ENCODE measurements at places on chromosomes 7 and 10.

GRCh38 chr10:110918643-110919348 lies at the start of gene BBIP1:
Gene BBIP1 (minus strand): TSS chr10:110919180. CDS start chr10:110918157, 1,023 bp downstream.
- DNase-seq = peak; percentile 31

- no peak for DNase-seq
Measured at GRCh38 chr7:32227746-32228145, 157.5 kb upstream of the PDE1C start.

GRCh38 chr10:119315128-119316001 lies 108.0 kb downstream of the GRK5 start:
- DNase-seq = peak; percentile 66

DNA sequence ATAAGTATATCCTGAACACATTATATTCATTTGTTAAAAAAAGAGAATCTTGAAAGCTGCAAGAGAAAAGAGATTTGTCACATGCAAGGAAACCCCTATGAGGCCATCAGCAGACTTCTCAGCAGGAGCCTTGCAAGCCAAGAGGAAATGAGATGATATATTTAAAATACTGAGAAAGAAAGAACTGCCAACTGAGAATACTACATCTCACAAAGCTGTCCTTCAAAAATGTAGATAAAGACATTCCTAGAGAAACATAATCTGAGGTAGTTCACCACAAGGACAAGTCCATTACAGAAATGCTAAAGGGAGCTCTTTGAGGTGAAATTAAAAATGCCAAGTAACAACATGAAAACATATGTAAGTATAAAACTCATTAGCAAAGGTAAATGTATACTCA lies 224.4 kb upstream of the MBL2 start:
- no peak for DNase-seq

DNA sequence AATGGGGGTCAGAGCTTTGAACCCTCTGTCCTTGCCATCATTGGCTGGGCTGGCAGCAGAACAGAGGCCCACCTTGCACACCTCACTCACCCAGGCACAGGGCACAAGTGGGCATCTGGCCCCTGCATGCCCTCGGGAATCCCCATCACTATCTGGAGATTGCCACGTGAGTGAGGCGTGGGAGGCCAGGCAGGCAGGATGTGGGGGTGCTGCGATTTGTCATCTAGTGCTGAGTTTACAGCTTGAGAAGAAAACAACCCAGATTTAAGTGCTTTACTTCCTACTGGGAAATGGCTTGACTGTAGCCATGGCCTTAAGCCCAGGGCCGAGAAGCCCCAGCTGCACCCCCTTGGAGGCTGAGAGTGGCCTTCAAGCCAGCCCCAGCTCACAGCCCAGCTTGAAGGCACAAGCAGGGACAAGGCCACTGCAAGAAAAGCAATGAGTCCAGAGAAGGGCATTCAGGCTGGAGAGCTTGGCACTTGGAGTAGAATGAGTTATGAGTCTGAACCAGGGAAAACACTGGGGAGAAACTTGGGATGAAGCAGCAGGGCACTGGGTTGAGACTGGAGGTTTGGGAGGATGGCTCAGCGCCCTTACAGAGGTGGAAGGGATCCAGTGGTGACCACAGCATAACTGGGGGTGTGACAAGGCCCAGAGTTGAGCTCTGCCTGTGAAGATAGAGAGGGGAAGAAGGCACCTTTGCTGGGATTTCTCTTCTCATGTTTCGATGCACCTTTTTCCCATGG lies 123.0 kb downstream of the CXCL12 start:
- no peak for DNase-seq

GRCh38 chr7:65475734-65476319 lies 102.2 kb downstream of the ZNF92 start:
- no peak for DNase-seq

GRCh38 chr7:106255246-106255645 lies 29.5 kb downstream of the NAMPT start:
- no peak for DNase-seq

DNA sequence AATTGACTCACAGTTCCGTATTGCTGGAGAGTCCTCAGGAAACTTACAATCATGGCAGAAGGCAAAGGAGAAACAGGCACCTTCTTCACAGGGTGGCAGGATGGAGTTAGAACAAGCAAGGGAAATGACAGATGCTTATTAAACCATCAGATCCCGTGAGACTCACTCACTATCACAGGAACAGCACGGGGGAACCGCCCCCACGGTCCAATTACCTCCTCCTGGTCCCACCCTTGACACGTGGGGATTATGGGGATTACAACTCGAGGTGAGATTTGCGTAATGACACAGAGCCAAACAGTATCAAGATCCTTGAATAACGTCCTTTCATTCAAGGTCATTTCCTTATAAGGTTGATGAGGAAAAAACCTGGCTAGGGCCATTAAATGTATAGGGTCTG lies 176.6 kb downstream of the TPK1 start:
- no peak for DNase-seq

GRCh38 chr10:89035461-89035860 lies 44.9 kb downstream of the FAS start:
- DNase-seq = no peak

GRCh38 chr10:102152545-102152890 lies 329 bp downstream of the NOLC1 start:
- no peak for DNase-seq

GRCh38 chr10:62796896-62797295 lies 7.6 kb upstream of the ADO start:
- no peak for DNase-seq

GRCh38 chr7:20290505-20291111 lies 40.1 kb upstream of the ITGB8 start:
- DNase-seq = no peak

DNA sequence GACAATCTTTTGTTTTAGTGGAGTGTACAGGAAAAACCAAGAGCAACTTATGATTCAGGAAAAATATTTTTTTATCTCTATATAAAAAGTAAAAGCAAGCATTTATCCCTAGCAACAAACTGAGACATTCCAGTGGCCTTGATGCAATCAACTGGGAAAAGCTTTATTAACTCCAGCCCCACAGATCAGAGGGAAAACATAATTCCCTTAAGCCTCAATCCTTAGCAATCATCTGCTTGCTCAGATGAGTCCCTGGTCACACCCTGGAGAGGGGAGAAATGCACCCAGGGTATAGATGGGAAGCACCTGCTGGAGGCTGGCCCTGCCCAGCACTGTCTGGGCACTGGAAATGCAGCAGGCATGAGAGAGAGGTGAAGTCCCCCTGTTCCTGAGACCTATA lies 636.6 kb downstream of the TNS3 start:
- DNase-seq = no peak

- DNase-seq = no peak
Measured at GRCh38 chr10:72027498-72027897, 60.9 kb downstream of the SPOCK2 start.

DNA sequence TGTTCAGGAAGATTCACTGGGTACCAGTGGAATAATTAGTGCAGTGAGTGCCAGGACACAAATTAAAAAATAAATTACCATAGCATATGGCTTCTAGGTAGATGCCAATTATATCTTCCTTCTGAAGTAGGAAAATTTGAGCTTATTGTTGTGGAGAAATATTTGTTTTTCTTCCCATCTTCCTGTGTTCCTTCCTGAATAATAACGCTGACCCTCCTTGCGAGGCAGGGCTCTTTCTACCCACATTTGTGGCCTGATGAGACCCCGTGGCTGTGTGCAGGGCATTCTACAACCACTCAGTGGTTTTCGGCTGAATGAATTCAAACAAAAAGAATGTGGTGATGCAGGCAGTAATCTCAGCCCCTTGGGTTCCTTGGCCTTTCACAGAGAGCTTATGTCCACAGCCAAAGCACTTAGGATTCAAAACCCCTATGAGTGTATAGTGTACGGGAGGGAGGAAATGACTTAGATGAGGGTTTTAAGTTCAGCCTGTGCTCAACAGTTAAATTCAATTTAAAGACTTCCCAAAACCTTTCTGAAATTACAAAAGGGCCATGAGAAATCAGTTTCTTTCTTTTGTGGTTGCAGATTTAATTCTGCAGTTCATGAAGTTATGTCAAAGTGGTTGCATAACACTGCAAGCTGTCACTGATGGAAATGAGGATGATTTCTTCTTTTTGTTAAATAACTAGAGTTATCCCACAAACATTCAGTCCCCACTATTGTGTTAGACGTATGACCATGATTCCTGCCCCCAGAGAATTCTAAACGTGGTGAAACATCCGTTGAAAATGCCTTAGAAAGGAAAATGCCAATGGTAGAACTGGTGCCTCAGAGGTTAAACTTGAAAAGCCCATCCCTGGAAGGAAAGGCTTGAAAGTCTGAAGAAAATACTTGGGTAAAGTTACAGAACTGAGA lies 255.3 kb downstream of the FZD1 start:
- no peak for DNase-seq

DNA sequence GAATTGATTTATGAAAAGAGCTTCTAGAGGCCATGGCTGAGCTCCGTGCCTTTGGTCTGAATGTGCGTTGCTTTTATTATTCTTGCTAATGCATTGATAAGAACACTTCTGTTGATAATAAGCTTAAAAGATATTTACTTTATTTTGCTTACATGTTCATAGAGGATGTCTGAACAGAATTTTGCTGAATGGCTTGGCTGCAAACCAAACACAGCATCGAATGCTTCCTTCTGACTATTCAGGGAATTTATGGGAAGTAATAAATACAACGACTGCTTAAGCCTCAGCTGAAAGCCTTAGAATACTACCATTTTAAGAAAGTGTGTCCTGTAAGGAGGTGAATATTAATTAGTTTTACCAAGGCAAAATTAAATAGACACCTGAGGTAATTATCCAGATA lies 643.5 kb upstream of the POT1 start:
- no peak for DNase-seq

- DNase-seq = no peak
Measured at GRCh38 chr7:102918845-102919244, 6.0 kb downstream of the LRRC17 start.

GRCh38 chr10:111179514-111179913 lies 102.7 kb downstream of the ADRA2A start:
- no peak for DNase-seq

DNA sequence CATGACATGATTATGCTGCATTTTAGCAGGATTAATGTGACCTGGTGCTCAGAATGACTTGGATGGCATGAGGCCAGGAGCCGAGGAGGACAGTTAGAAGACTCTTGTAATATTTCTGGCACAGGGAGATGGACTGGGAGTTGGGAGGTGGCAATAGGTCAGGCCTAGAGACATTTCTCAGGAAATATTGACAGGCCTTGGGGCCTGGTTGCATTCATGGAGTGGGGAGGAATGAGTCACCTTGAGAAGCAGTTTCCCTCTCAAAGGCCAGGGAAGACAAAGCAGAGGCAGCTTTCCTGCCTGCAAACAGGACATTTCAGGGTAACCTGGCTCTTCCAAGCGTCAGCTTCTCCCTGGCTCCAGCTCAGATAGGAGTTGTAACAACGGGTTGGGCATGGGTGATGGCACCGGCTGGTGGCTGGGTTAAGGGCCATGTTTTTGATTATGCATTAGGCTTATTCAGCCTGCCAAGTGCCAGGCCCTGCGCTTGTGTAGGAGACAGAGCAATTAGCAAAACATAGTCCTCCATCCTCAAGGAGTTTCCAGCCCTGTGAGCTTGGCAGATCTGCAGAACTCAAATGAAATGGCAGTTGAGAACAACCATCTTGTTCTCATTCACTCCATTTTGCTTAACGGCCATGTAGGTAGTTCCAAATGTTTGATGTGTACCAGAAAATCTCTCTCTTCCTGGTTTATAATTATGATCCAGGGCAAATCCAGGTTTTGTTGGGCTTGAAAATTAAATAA lies 38.2 kb downstream of the HK1 start:
- DNase-seq = no peak

- no peak for DNase-seq
Measured at GRCh38 chr10:22379059-22379458, 33.8 kb downstream of the SPAG6 start.

GRCh38 chr7:103793614-103794013 lies 195.8 kb downstream of the RELN start:
- DNase-seq = no peak

GRCh38 chr10:75097666-75098285 lies 13.7 kb upstream of the SAMD8 start:
- DNase-seq = no peak

GRCh38 chr10:22853906-22854447 lies 73.9 kb upstream of the ARMC3 start:
- DNase-seq = no peak

DNA sequence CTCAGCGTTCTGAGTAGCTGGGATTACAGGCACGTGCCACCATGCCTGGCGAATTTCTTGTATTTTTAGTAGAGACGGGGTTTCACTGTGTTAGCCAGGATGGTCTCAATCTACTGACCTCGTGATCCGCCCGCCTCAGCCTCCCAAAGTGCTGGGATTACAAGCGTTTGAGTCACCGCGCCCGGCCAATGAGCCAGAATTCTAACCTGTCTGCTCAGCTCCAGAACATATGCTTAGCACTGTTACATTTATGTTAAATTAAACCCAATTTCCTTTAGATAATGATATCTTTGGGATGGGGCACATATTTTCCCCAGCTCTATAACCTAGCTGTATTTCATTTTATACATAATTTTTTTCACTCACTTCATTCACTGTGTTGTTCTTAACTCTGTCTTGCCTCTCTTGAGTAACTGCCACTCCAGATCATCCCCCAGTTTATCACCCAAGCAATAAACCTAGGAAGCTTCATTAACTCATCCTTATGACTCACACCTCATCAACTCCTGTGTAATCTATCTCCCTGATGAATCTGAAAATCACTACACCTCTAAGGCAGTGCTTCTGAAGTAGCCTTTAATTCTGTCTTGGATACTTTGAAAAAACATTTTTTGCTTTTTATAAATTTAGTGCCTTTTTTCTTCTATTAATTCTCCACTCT lies 559.7 kb upstream of the ZWINT start:
- no peak for DNase-seq

DNA sequence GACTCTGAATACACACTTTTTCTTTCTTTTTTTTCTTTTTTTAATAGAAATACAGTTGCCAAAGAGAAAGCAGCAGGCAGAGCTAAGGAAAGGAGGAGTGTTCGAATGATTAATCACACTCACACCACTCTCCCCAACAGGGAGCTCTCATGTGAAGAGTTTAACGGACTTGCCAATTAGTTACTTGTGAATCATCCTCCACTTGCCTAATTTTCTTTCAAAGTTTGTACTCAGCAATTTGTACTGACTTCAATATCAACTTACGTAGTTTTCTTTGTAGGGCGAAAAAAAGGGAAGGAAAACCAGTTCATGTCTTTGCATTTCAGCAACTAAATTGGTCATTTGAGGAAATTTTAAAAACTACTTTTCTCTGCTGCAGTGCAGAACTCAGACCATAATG lies 109.2 kb downstream of the PIP4K2A start:
- DNase-seq = no peak

DNA sequence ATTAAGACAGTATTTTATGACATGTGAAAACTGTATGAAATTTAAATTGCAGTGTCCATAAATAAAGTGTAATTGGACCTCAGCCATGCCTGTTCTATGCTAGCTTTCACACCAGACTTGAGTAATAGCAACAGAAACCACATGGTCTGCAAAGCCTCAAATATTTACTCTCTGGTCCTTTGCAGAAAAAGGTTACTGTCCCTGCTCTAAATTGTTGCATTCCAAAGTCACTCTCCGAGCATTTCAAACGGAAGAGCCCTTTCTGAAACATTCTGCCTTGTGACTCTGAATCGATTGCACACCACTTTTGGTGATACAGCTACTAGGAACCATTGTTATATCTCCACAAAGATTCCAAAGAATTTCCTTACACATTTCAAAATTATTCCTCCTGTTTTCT lies 81.0 kb upstream of the STK17A start:
- no peak for DNase-seq
